ENCODE measurements at places on chromosomes 13 and 19. TPM values are rescaled to one million over a fixed set of nuclear protein-coding genes. Genes with fewer than 3 reads are reported as not detected.

GRCh38 chr13:46622630-46623256 is 69.8 kb downstream of the LRCH1 start:
- DNase-seq = no peak
- peaks cover 54% of the 10 kb centered on the region for H3K4me1 ChIP-seq
- peaks cover 1% of the 10 kb centered on the region for H3K27me3 ChIP-seq
- H3K27ac ChIP-seq = no peak overlapping the region

GRCh38 chr19:10984166-10984735 is 23.4 kb downstream of the SMARCA4 start:
- DNase-seq = no peak
- H3K36me3 ChIP-seq = peaks cover 9% of the 10 kb centered on the region
- H3K4me3 ChIP-seq = no peak overlapping the region
- H3K27me3 ChIP-seq = no peaks in the 10 kb centered on the region
- peaks cover 9% of the 10 kb centered on the region for H3K4me1 ChIP-seq

GRCh38 chr19:47820410-47820809 is 1.3 kb upstream of the CRX start:
- H3K27me3 ChIP-seq = peaks cover 16% of the 10 kb centered on the region
- no peak overlapping the region for H3K4me3 ChIP-seq
- no peak overlapping the region for H3K27ac ChIP-seq
- no peaks in the 10 kb centered on the region for H3K36me3 ChIP-seq
- no peaks in the 10 kb centered on the region for H3K4me1 ChIP-seq
- no peak for DNase-seq

TMEM190 gene
- not detected for polyA plus RNA-seq

DNA sequence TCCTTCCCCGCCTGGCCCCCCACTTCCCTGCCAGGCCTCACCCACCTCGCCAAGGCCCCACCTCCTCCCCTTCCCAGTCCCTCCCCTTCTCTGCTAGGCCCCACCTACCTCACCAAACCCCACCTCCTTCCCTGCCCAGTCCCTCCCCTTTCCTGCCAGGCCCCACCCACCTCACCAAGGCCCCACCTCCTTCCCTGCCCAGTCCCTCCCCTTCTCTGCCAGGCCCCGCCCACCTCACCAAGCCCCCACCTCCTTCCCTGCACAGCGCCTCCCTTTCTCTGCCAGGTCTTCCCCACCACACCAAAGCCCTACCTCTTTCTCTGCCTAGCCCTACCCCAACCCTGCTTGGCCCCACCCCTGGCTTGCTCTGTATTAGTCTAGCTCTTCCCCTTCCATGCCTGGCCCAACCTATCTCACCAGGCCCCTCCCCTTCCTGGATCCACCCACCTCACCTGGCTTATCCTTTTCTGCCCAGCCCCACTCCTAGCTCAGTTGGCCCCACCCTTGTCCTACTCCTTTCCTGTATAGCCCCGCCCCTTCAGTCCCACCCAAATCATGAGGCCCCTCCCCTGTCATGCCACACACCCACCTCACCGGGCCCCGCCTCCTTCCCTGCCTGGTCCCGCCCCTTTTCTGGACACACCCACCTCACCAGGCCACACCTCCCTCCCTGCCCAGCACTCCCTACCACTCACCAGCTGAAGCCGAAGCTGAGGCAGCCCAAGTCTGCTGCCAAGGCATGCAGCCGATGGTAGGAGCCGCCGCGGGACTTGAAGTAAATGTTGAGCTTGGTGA is 16.2 kb downstream of the CERS1 start:
- H3K4me1 ChIP-seq = peaks cover 2% of the 10 kb centered on the region
- no peak for DNase-seq
- H3K36me3 ChIP-seq = no peaks in the 10 kb centered on the region
- no peak overlapping the region for H3K4me3 ChIP-seq

LRP3 gene
- polyA plus RNA-seq = not detected

DNA sequence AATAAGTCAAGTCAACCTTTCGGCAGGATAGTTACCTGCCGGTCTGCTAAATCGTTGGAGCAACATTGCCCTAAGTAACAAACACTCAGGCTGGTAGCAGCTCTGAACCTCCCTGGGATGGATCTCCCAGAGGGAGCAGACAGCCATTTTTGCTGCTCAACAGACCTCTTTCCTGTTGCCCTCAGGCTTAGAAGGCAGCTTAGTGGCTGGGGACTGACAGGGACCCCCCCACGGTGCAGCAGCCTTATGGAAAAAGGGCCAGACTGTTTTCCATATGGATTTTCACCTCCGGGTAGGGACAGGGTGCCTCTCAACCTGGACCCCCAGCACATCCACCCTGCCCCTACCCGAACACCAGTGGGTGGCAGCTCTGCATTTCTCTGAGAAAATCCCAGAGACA is 49.7 kb downstream of the UBL3 start:
- H3K27me3 ChIP-seq = peaks cover 3% of the 10 kb centered on the region
- no peak overlapping the region for H3K4me3 ChIP-seq
- no peak overlapping the region for H3K27ac ChIP-seq
- DNase-seq = no peak
- no peaks in the 10 kb centered on the region for H3K36me3 ChIP-seq
- peaks cover 29% of the 10 kb centered on the region for H3K4me1 ChIP-seq

TMEM59L gene
- polyA plus RNA-seq = not detected

GRCh38 chr19:1862068-1862423 is 1.3 kb downstream of the KLF16 start:
- peaks cover 17% of the 10 kb centered on the region for H3K4me1 ChIP-seq
- H3K27ac ChIP-seq = peak overlapping the region; percentile 89
- H3K27me3 ChIP-seq = peaks cover 10% of the 10 kb centered on the region

DNA sequence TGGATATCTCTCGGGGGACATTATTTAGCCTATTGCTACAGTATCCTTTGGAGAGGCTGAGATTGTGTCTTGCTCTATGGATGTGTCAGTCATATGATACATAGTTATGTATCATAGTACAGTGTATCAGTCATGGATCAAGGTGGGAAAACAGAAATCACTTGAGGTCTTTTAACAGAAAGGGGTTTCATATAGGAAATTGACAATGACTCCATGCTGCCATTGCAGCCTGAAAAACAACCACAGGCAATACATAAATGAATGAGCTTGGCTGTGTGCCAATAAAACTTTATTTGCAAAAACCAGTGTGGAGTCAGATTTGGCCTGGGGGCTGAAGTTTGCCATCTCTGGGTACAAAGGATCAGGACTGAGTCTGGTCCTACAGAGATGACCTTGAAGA is 35.4 kb downstream of the COLGALT1 start:
- H3K36me3 ChIP-seq = no peaks in the 10 kb centered on the region
- peaks cover 5% of the 10 kb centered on the region for H3K27me3 ChIP-seq
- no peak for DNase-seq
- no peaks in the 10 kb centered on the region for H3K4me1 ChIP-seq
- H3K27ac ChIP-seq = no peak overlapping the region
